ENCODE measurements at places on chromosomes 2 and 18.

GRCh38 chr2:224915136-224915535 lies 127.1 kb downstream of the DOCK10 start:
- DNase-seq = no peak

- no peak for DNase-seq
Measured at GRCh38 chr18:58338961-58339592, 289.8 kb downstream of the ALPK2 start.

DNA sequence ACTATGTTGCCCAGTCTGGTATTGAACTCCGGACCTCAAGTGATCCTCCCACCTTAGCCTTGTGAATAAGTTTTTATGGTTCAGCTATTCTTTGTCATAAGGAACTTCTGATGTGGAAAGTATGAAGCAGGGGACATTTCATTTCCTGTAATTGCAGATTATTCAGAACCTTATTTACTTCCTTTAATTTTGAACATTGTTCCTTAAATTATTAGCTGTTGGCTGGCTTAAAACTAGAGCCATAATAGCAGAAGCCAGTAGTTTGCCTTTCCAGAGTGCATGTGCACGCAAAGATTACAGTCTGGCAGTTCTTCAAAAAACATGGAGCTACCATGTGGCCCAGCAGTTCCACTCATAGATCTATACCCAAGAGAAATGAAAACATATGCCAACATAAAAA lies 53.1 kb downstream of the PMS1 start:
- no peak for DNase-seq

DNA sequence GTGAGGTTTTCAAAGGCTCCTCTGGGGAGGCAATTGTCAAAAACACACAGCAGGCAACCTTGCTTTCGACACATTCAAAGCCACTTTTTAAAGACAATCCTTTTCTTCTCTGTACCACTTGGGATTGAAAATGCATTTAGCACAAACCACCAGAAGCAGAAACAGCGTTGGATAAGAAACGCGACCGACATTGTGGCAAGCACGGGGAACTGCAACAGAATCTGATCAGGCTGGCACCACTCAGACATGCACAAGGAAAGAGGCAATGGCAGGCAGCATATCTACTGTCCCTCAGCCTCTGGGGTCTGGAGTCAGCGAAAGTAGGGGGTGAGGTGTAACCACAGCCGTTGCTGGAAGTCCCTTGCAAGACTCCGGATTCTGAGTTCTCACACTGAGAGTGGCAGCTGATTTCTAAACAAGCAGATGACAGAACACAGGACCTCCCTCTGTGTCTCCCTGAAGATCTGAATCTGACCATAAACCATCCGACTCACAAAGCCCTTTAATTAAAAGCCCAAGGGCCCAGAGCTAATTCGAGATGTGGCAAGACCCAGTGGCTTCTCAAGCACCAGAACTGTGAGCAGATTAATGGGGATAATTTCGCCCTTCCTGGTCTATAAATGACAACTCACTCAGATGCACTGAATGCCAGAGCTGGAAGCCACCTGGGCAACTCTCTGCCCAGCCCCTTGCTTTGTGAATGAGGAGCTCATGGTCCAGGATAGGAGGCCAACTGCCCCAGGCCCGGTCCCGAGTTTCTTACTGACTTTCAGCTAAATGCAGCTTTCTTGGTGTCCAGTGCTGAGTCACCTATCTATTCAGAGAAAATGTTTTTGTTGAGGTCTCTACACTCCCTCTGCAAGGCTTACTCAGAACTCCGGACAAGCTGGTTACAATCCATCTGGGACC lies 29.6 kb downstream of the CYRIA start:
- DNase-seq = peak; percentile 60

DNA sequence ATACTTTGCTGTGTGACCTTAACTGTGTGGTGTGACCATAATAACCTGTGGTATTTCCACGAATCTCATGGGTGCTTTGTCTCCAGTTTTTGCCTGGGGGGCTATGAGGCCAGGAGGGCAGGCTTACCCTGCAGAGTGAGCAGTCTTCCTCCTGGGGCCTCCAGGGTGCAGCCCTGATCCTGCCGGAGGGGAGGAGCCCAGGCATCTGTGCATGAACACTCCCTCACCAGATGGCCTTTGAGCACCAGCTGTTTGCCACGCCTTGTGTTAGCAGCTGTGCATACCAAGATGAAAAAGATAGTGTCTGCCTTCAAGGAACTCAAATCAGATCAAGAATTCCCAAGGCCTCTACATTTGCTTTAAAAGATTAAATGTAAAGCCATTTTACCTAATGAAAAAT lies 75.0 kb upstream of the RBM44 start:
- no peak for DNase-seq

- no peak for DNase-seq
Measured at GRCh38 chr2:191637182-191638078, 40.5 kb upstream of the NABP1 start.

GRCh38 chr18:63971320-63972001 lies 1.6 kb downstream of the SERPINB8 start:
- DNase-seq = no peak

- DNase-seq = no peak
Measured at GRCh38 chr2:234265206-234265605, 214.7 kb downstream of the SPP2 start.

GRCh38 chr2:85963068-85963467 lies 74.3 kb upstream of the ST3GAL5 start:
- no peak for DNase-seq

All from hippocampal formation (tissue), 2 donors.